GM06990 (cell line): ENCODE measurements at places on chromosomes 1 and 21.

GRCh38 chr1:188794969-188795368 lies 1682.7 kb downstream of the BRINP3 start:
- no peak for DNase-seq

GRCh38 chr1:164337885-164338284 lies 221.1 kb upstream of the PBX1 start:
- DNase-seq: no peak

DNA sequence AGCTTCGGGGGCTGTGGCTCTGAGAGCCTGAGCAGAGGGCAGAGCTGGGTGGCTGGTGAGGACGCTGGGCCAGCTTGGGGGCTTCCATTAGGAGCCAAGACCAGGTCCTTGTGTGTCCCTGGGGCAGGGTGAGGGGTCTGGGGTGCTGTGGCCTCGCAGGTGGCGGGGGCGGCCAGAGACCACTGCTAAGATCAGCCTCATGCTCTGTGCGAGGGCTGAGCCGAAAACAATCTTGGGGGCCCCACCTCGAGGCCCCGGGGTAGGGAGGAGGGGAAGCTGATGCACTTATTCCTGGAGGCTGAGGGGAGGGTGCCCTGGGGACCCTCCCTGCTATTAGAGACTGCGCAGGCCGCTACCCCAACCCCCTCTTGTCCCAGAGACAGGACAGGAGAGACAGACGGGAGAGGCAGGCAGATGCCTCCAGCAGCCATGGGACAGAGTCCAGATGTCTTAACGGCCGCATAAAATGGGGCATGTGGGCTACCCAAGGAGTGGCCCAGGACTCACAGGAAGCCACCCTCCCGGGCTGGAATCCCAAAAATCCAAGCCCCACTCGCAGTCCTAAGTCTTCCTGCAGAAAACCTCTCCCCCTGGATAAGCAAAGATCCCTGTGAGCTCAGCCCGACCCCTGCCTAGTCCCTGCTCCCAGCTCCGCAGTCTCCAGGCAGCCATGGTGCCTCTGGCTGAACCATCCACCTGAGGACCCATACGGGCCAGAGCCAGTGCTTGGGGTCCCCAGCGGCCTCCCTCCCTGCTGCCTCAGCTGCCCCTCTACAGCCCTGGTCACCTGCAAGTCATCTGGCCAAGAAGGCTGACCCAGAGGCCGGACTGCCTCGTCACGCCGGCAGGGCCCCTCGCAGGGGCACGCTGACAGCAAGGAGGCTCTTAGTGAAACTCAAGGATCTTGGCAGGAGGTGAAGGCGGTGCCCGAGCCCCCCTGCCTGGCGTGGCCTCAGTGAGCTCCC lies 43.6 kb upstream of the COL18A1 start:
- DNase-seq: no peak

- no peak for DNase-seq
Observed at GRCh38 chr1:223233019-223233409, 90.0 kb upstream of the TLR5 start.

- no peak for DNase-seq
Observed at GRCh38 chr1:71986160-71986559, 296.2 kb downstream of the NEGR1 start.

DNA sequence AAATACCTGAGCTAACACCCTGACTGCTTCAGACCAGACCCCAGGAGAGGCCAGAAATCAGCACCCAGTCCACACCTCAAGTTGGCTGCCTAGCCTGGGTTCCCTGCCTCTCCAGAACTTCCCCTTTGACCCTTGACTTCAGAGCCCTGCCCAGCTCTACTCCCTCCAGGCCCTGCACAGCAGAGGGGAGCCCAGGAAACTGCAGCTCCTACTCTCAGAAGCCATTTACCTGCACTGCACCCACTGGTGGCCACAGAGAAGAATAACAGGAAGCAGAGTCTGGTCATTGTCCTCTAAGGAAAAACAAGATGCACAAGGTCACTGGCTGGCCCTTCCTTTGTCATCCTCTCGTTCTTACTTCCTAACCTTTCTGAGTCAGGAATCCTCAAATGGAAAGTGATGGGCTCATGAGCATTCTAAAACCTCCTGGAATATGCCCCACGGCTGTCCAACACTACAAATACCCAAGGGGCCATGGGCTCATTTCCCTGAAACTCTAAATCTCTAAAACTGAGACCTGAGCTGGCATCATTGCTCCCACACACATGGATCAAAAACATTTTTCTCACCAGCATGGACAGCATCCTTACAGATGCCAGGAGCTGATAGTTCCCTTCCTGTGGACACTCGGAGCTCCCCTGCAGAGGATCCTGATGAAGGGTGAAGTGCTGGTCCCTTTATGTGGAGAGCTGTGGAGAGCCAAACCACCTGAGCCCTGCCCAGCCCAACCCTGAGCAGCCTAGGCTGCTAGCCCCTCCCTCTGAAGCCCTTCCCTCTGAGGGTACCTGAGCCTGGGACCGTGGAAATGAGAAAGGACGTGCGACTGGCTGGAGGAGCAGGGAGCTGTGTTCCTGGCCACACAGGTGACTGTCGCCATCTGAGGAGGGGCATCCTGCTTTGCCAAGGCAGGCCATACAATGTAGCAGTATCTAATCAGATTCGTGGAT lies at the start of gene ITLN2:
Gene ITLN2, minus strand, starts transcription at position 652 of the 947 bp plus-strand sequence. Its CDS starts 68 bp downstream, at position 584.
- DNase-seq: peak; percentile 36

DNA sequence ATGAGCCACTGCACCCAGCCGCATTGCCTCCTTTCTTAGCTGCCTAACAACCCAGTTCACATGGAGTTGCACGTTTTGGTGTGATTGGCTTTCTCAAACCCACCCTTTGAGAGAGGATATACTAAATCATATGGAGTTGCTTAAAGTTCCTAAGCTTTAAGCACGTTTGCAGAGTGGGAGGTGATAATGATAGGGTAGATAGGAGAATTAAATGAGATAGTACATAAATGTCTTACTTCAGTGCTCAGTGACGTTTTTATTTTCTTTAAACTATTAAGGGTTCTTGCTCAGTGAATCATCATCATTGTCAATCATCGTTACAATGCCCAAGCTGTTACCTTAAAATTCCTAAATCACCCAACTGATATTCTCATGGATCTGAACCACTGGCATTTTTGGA lies 2.9 kb upstream of the SH3D21 start:
- no peak for DNase-seq

DNA sequence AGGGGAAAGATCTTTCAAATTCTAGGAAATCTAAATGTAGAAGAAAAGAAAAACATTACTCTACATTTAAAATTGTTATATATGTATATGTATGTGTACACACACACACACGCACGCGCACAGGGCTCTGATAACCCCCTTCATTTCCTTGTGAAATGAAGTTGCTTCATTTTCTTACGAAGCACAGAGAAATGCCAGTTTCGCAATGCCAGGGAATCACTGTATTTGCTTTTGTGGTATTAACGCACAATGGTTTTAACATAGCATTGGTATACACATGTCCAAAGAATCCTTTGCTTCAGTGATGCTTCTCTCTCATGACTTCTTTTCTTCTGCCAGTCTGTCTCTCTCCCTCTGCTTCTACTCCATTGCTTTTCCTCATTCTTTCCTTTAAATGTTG lies 8.4 kb upstream of the DDAH1 start:
- no peak for DNase-seq

DNA sequence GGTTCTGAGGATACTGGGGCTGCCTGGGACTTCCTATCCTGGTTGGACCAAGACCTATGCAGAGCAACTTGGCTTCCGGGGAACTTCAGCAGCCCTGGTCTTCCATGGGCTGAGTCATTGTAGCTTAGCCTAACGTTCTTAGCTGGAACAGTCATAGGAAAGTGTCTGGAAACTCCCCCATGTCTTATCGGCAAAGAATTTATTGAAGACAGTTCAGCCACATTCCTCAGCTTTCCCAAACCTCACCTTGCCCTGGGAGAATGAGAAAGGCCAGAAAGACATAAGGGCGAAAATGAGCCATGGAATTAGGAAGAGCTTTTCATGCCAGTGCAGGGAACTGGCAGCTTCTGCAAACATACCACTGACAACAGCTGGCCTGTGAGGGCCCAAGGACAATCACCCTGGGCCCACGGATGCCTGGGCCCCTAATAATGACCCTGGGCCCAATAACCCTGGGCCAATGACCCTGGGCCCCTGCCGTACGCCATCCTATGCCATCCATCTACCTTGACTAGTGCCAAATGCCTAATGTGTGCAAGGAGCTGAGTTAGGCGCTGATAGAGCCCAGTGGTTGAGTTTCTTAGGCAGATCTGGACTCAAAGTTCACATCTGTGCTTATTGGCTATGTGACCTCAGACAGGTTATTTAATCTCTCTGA lies 114.4 kb upstream of the GADD45A start:
- no peak for DNase-seq

DNA sequence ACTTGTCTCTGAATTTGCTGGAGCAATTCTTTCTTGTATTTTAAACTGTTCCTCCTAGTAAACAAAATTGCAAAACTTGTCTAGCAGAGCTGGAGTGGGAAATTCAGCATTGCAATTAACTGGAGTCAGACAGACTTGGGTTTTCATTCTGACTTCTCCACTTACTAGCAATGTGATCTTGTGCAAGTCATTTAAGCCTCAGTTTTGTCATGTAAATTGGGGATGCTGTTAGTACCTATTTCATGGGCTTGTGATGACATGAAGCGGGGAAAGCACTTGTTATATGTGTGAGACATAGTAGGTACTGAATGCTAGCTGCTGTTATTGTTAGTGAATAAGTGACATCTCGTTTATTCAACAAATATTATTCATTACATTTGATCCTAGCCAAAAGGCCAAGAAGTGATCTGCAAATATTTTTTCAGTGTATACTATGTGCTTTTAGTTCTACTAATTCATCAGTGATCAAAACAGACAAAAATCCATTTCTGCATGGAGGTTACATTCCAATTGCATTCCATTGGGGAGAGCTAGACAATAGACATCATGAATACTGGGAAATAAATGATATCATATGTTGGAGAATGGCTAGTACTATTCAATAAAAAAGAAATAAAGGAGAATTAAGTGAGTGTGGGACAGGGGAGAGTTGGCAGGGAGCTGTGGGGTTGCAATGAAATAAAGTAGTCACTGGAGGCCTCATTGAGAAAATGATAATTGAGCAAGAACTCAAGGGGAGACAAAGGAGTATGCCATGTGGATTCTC lies 47.1 kb downstream of the CACHD1 start:
- no peak for DNase-seq

GRCh38 chr1:88399690-88400089 lies 284.4 kb upstream of the PKN2 start:
- DNase-seq: peak; percentile 27

DNA sequence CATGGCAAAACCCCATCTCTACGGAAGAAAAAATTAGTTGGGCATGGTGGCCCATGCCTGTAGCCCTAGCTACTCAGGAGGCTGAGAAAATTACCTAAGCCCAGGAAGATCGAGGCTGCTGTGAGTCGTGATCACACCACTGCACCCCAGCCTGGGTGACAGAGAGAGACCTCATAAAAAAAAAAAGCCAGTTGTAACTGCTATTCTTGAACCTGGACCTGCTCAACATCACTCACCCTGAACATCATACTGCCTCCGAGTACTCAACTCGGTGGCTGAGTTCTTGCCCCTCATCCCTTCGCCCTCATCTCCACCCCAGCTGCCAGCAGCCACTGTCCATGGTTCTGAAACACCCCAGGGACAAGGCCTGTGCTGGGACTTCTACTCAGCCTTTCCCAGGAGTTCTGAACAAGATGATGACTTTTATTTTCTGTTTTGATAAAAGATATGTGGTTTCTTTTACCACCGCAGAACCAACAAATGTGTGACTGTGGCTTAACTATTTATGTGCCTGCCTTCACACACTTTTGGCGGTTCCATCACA lies 5.4 kb upstream of the DISP3 start:
- DNase-seq: no peak

DNA sequence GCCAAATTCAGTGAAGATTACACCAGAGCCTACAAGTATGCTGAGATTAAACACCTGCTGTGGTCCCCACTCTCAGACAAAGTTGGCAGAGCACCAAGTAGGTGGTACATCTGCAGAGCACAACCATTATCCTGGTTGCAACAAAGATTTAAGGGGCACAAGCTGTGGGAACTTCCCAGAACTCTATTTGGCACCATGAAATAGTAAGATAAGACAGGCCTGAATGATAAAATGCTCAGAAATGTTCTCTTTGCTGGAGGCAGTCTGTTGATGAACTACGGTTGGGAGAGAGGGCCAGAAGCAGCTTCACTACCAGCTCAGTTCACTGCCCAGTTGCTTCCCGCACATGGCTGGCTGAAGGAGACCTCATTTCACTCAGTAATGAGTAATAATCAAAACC lies 19.9 kb downstream of the RPL5 start:
- DNase-seq: no peak

DNA sequence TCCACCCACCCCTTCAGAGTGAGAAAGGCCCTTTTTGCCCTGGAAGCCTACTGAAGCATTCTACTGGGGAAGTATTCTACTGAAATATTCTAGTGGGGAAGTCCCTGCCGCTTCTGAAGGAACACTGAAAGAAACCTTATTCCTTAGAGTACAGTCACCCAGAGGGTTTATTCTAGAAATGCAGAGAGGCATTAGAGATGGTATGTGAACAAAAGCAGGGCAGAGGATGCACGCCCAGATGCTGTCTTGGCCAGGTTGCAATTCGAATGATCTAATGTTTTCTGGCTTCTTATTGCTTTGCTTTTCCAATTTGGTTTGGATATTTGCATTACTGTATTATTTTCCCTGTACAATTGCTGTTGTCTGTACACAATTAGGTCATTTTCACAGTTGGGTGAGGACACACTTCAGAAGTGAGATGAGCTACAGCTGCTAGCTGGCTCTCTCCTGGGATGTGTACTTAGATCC lies 37.1 kb downstream of the CCN1 start:
- no peak for DNase-seq

- DNase-seq: no peak
Observed at GRCh38 chr1:200491103-200491502, 81.3 kb upstream of the ZNF281 start.

GRCh38 chr21:43597540-43598250 lies 61.6 kb downstream of the HSF2BP start:
- DNase-seq: no peak

DNA sequence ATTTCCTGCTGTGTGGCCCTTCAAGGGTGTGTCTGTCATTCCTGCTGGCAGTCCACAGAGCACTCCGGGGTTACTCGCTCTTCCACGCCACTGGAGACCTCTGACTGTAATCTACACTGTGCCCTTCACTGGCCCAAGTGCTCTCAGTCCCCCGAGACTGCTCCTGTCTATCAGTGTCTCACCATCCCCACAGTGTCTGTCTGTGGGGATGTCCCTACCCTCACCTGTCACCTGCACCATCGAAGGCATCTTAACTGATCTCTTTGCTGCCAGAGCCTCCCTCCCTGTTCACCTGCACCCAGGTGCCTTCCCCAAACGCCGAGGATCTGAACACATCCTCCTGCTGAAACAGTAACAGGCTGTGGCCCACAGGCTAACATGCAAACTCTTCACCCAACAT lies 136.7 kb downstream of the MATN1 start:
- DNase-seq: no peak

- no peak for DNase-seq
Observed at GRCh38 chr1:167774710-167775109, 52.9 kb downstream of the MPZL1 start.
